Immature natural killer cell (primary cell): ENCODE measurements at places on chromosomes 1 and 21. TPM values are rescaled to one million over a fixed set of nuclear protein-coding genes. Genes with fewer than 3 reads are reported as not detected.

NBPF12 gene
- polyA plus RNA-seq, result not detected

PARS2 gene
- 3.3 TPM for polyA plus RNA-seq

PCSK9 gene
- not detected for polyA plus RNA-seq

ITLN2 gene
- not detected for polyA plus RNA-seq

BTBD19 gene
- polyA plus RNA-seq, result 0.38 TPM

PRKAA2 gene
- not detected for polyA plus RNA-seq

LHX8 gene
- polyA plus RNA-seq, result not detected

TRIM63 gene
- not detected for polyA plus RNA-seq

FCGR3A gene
- polyA plus RNA-seq, result 1,637 TPM

SRSF11 gene
- 67.8 TPM for polyA plus RNA-seq

ASPM gene
- not detected for polyA plus RNA-seq

AMY2A gene
- not detected for polyA plus RNA-seq

STIL gene
- polyA plus RNA-seq, result 1.8 TPM

PCAT6 gene
- polyA plus RNA-seq, result 0.73 TPM

HS2ST1 gene
- polyA plus RNA-seq, result 7.5 TPM

OPRD1 gene
- polyA plus RNA-seq, result not detected

GBP5 gene
- 74.4 TPM for polyA plus RNA-seq

WLS gene
- polyA plus RNA-seq, result not detected

AMPD1 gene
- not detected for polyA plus RNA-seq

DNAH14 gene
- 1.4 TPM for polyA plus RNA-seq

NBPF6 gene
- polyA plus RNA-seq, result not detected

SASS6 gene
- 3.1 TPM for polyA plus RNA-seq

CORT gene
- polyA plus RNA-seq, result not detected

PBX1 gene
- 0.72 TPM for polyA plus RNA-seq

TRIM67 gene
- polyA plus RNA-seq, result not detected

TCHH gene
- polyA plus RNA-seq, result not detected

FCAMR gene
- not detected for polyA plus RNA-seq

UBE2U gene
- not detected for polyA plus RNA-seq

IFNGR2 gene
- 2.0 TPM for polyA plus RNA-seq

FMN2 gene
- polyA plus RNA-seq, result not detected

IPO13 gene
- polyA plus RNA-seq, result 10.3 TPM

CACNA1S gene
- polyA plus RNA-seq, result not detected

RGS1 gene
- 35.5 TPM for polyA plus RNA-seq

TMCO2 gene
- polyA plus RNA-seq, result not detected

SH2D2A gene
- 76.4 TPM for polyA plus RNA-seq

CYP4X1 gene
- polyA plus RNA-seq, result not detected

HSPB7 gene
- not detected for polyA plus RNA-seq

S100B gene
- 12.6 TPM for polyA plus RNA-seq

C1orf141 gene
- not detected for polyA plus RNA-seq

TMEM82 gene
- polyA plus RNA-seq, result not detected
